ENCODE measurements at places on chromosomes 7 and 10. TPM values are rescaled to one million over a fixed set of nuclear protein-coding genes. Genes with fewer than 3 reads are reported as not detected.

DNA sequence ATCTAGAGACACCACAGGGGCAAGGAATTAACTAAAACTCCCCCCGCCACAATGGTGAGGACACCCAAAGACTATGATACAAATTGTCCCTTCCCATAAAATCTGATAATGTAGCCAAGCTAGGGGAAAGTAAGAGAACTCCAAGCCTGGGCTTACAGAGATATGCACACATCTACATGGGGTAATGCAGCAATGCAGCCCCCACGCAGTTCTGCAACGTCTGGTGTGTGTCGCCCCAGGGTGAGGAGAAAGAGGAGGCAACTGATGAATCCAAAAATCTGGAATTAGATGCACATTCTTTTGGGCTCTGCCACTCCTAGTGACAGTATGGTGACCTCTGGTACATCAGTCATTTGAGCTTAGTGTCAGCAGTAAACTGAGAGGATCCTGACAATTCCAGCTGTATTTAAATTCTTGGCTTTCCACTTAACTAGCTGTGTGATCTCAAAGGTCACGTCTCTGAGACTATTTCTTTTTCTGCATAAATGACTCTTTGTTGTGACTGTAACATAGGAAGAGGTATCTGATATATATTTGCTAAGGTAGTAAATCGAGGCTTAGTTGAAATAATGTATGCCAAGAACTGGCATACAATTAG lies 51.5 kb downstream of the PIP4K2A start:
- no peaks in the 10 kb centered on the region for H3K27me3 ChIP-seq
- H3K4me1 ChIP-seq, result peaks cover 56% of the 10 kb centered on the region
- no peak overlapping the region for H3K4me3 ChIP-seq
- DNase-seq, result no peak
- peak overlapping the region; percentile 72 for H3K27ac ChIP-seq

DNA sequence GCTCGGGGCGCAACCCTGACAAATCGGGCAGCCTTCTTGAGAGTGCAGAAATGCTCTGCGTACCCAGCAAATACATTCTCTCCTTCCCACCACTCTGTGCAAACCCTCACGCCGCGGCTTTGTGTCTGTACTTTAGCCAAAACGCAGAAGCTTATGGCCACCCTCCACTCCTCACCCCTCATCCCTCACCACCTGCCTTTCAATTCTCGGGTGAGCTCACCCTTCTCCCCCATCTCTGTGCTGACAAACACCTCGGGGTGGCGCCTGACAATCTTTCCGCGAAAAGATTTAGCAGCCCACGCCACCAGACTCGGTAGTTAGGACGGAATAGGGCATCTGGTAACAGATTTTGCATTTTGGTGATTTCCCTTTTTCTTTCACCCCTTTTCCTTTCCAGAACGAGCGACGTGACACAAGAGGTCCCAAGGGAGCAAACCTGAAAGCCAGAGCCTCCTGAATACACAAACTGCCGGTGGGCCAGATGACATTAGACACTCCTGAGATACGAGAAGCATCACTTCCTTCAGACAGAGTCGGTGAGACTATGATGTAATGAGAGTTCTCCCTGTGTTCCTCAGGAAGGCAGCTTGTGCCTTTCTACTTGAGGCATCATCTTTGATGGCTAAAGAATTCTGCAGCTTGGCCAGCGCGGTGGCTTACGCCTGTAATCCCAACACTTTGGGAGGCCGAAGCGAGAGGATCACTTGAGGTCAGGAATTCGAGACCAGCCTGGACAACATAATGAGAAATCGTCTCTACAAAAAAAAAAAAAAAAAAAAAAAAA lies 671 bp upstream of the ATAD1 start:
- peak overlapping the region; percentile 99 for H3K27ac ChIP-seq
- peak overlapping the region; percentile 96 for H3K4me3 ChIP-seq
- peak; percentile 69 for DNase-seq
- H3K36me3 ChIP-seq, result no peaks in the 10 kb centered on the region
- peaks cover 26% of the 10 kb centered on the region for H3K4me1 ChIP-seq

The ZNF786 gene
- 10.8 TPM for total RNA-seq

DNA sequence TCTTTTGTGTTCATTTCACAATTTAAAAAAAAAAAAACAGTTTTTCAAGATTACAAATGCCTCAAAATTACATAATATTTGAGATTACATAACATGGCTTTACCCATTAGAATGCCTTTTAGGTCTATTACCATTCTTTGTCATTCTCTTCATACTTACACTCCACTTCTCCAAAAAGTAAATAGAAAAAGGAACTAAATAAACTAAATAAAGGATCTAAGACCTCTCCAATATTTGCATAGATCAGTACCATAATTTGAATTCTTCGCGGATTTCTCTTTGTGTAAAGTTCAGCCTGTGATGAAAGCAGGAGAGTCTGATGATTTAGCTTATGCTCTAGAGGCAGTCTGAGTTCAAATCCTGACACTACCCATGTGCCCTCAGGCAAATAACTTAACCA lies 56.4 kb upstream of the C1GALT1 start:
- no peaks in the 10 kb centered on the region for H3K36me3 ChIP-seq
- no peaks in the 10 kb centered on the region for H3K4me1 ChIP-seq
- no peak overlapping the region for H3K27ac ChIP-seq

DNA sequence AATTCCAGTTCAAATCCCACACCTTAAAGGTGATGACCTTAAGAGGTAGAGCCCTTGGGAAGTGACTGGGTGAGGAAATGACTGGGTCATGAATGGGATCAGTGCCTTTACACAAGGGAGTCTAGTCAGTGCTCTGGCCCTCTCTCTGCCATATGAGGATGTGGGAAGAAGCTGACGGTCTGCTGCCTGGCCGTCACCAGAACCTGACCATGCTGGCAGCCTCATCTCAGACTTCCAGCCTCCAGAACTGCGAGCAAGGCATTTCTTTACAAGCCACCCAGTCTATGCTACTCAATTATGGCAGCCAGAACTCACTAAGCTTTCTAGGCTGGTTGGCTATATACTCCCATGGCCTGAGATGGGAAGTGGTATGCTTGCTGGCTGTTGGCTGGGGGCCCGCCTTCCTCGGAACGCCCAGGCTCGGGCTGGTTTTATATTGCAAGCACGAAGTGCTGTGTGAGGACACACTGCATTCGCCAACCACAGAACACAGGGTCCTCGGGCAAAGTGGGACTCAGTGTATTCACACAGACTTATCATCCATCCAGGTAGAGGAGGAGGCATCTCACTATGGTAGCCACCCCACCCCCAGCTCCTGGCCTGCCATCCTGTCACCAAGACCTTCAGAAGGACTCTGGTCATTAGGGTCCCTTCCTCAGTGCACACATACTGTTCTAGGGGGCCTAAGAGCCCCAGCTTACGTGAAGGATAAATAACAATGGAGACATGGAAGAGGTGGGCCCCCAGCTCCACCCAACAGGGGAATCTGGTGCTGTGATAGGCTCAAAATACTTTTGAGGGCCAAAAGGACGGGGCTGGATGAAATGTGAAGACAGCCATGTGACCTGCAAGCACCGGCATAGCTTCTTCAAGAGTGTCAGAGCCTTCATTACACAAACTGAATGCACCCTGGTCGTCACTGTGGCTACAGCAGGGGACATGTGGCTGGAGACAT lies 49.0 kb downstream of the ZRANB1 start:
- H3K36me3 ChIP-seq, result peaks cover 11% of the 10 kb centered on the region
- DNase-seq, result no peak
- H3K4me1 ChIP-seq, result peaks cover 6% of the 10 kb centered on the region
- no peak overlapping the region for H3K4me3 ChIP-seq
- H3K27ac ChIP-seq, result no peak overlapping the region

DNA sequence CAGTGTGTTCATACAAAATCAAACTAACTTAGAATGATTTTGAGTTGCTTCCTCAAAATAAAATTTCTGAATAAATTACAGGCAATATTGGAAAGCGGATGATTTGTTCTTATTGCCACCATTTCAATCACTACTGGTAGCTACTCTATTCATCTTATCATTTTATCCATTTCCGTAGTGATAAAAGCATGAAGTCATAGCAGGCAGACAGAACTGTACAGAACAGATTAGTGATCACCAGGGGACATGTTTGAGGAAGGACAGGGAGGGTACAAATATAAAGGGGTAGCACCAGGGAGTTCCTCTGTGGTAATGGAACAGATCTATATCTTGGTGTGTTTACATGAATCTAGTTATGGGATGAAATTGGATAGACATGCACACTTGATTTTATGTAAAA lies 138.5 kb downstream of the WNT2 start:
- peaks cover 4% of the 10 kb centered on the region for H3K4me1 ChIP-seq
- no peak overlapping the region for H3K4me3 ChIP-seq
- H3K36me3 ChIP-seq, result no peaks in the 10 kb centered on the region
- no peak overlapping the region for H3K27ac ChIP-seq
- no peak for DNase-seq

The ERVW-1 gene
- not detected for total RNA-seq

The ACTR3C gene
- total RNA-seq, result 2.9 TPM

- H3K27me3 ChIP-seq, result no peaks in the 10 kb centered on the region
- no peak overlapping the region for H3K27ac ChIP-seq
- peaks cover 12% of the 10 kb centered on the region for H3K4me1 ChIP-seq
- peaks cover 20% of the 10 kb centered on the region for H3K36me3 ChIP-seq
- no peak for DNase-seq
Measured at GRCh38 chr7:21500117-21500832, 42.6 kb upstream of the DNAH11 start.

- DNase-seq, result peak; percentile 40
- peaks cover 3% of the 10 kb centered on the region for H3K27me3 ChIP-seq
- H3K4me1 ChIP-seq, result no peaks in the 10 kb centered on the region
- H3K36me3 ChIP-seq, result no peaks in the 10 kb centered on the region
- no peak overlapping the region for H3K27ac ChIP-seq
- peak overlapping the region; percentile 52 for H3K4me3 ChIP-seq
Measured at GRCh38 chr7:98870807-98871491, 1.1 kb upstream of the TMEM130 start.

DNA sequence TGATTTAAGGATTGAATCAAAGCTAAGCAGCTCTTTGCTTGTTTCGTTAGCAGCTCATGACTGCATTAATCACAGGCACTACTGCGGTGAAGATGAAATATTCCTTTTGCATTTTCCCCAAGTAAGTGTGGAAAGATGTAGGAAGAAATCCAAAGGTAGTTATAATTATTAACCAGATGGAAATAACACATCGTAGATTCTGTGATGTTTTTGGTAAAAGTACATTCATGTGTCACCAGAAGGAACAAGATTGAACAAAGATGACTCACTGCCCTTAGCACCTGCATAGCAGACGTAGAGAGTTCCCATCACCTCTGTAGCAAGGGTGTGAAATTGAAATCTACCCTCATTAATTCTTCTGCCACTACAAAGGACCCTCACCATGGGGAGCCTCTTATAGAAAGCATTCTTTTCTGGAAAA lies 37.1 kb downstream of the SMURF1 start:
- no peaks in the 10 kb centered on the region for H3K36me3 ChIP-seq
- H3K4me1 ChIP-seq, result peaks cover 69% of the 10 kb centered on the region
- no peak for DNase-seq
- no peaks in the 10 kb centered on the region for H3K27me3 ChIP-seq

The PDE6C gene
- total RNA-seq, result not detected

The TIAL1 gene
- 138 TPM for total RNA-seq

- H3K4me1 ChIP-seq, result peaks cover 12% of the 10 kb centered on the region
- no peak overlapping the region for H3K27ac ChIP-seq
- no peak for DNase-seq
- H3K36me3 ChIP-seq, result no peaks in the 10 kb centered on the region
- H3K4me3 ChIP-seq, result no peak overlapping the region
- H3K27me3 ChIP-seq, result peaks cover 21% of the 10 kb centered on the region
Measured at GRCh38 chr7:73823257-73823656, 7.5 kb upstream of the CLDN4 start.

The RNF32 gene
- not detected for total RNA-seq

GRCh38 chr10:61974601-61975390 lies 73.3 kb downstream of the ARID5B start:
- no peaks in the 10 kb centered on the region for H3K27me3 ChIP-seq
- no peak overlapping the region for H3K27ac ChIP-seq
- peaks cover 22% of the 10 kb centered on the region for H3K36me3 ChIP-seq
- DNase-seq, result no peak

The ANXA11 gene
- 166 TPM for total RNA-seq
